ENCODE measurements at places on chromosomes 13 and 19.

GRCh38 chr19:35447606-35448469 lies at the start of gene FFAR2:
FFAR2 (plus strand) TSS chr19:35448257; CDS start chr19:35449715, 1,458 bp downstream.
- no peak for DNase-seq

DNA sequence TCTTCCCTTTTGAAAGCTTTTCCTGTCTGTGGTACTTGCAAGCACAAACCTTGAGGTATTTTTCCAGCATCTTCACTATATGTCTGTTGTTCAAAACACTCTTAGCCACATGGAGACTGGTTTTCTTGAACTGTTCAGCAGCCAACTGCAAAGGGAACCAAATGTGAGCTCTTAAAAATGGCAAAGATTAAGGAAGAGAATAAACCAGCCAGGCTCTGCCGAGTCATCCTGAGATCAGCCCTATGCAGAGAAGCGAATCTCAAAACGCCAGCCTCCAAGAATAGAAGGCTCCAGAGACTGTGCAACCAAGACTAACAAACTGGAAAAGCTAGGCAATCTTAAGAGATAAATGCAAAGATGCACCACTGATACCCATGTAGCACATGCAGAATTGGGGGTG lies 20.7 kb downstream of the AKAP8 start:
- DNase-seq: no peak

GRCh38 chr13:34765446-34766180 lies 176.5 kb upstream of the NBEA start:
- no peak for DNase-seq

- no peak for DNase-seq
Observed at GRCh38 chr19:3784607-3785450, 1.4 kb downstream of the MATK start.

DNA sequence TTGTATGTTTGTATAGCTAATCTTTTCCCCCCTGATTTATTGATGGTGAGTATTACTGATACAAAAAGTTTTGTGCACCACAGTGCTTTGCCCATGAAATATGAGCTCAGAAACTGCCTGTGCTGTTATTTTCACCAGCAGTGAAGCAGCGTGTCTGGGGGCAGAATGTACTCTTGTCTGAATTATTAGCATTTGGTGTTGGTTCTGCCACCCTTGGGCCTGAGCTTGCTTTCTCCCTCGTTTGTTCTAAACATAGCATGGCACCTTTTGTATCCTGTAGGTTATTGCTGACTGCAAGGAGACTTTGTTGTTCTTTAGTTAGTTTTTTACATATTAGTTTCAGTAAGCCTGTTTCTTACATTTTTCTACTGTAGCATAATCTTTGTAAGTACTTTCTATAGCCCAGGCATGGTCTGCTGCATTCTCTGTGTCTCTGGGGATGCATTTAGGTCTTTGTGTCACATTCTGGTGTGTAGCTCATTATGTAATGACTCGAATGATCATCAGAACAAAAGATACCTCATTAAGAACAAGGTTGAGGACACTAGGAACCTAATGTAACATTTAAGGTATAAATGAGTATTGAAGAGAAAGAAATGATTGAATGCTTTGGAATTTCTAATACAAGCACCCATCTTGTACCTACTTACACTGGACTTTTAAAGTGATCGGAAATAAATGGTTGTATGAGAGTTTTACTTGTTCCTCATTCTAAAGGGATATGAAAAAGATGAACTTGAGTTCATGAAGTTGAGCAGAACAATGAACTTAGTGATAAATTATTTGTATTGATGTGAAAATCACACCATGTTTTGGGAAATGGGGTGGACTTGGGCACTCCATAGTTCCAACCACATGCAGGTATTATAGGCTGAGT lies 50.3 kb upstream of the GPI start:
- DNase-seq: no peak

- no peak for DNase-seq
Observed at GRCh38 chr13:36804588-36804987, 14.4 kb upstream of the RFXAP start.
